COR-L47 (cell line): ENCODE measurements at places on chromosomes 2 and 18.

GRCh38 chr2:70954886-70955285, 19.2 kb downstream of the ATP6V1B1 start:
- DNase-seq: no peak

- no peak for DNase-seq
Measured at GRCh38 chr2:223950448-223951347, 5.6 kb upstream of the WDFY1 start.

DNA sequence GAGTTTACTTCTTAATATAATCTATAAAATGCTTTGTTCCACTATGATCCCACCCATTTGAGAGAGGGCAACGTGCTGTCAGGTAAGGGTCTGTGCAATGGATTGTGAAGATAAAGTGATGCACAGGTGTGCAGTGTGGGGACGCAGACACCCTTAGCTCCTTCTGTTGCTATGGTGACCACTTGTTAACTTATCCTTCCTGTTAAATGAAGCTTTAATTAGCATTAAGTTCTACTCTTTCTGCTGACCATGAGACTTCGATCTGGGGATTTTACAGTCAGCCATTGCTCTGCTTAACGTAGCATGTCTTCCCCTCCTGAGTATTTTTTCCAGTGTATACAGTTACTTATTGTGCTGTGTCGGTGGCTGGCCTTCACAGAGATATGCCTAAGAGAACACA, 23.1 kb upstream of the ALKAL2 start:
- no peak for DNase-seq

- DNase-seq: no peak
Measured at GRCh38 chr2:39503277-39503676, 66.2 kb upstream of the MAP4K3 start.

- DNase-seq: no peak
Measured at GRCh38 chr2:11787991-11788390, 41.6 kb downstream of the LPIN1 start.

DNA sequence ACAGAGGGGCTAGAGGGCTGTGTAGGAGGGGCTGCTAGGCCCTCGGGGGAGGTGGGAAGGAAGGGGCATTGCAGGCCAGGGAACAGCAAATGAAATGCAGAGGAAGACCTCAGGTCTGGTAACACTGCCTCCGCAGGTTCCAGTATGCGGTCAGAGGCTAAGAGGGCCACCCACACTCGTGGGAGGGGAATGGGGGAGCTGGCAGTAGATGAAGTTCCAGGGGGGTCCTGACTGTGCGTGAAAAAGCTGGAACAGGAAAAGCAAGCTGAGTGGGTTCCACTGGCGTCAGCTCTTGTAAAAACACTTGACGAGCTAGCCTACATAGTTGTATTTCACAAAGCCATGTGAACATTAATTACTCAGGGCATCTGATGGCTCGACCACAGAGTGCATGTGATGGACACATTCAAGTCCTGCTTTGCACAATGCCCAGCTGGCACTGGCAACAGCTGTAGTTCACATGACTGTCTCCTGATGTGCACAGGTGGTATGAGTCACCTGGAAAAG, 29.0 kb upstream of the PTPN4 start:
- DNase-seq: no peak

- no peak for DNase-seq
Measured at GRCh38 chr2:70939001-70939838, 3.5 kb downstream of the ATP6V1B1 start.

DNA sequence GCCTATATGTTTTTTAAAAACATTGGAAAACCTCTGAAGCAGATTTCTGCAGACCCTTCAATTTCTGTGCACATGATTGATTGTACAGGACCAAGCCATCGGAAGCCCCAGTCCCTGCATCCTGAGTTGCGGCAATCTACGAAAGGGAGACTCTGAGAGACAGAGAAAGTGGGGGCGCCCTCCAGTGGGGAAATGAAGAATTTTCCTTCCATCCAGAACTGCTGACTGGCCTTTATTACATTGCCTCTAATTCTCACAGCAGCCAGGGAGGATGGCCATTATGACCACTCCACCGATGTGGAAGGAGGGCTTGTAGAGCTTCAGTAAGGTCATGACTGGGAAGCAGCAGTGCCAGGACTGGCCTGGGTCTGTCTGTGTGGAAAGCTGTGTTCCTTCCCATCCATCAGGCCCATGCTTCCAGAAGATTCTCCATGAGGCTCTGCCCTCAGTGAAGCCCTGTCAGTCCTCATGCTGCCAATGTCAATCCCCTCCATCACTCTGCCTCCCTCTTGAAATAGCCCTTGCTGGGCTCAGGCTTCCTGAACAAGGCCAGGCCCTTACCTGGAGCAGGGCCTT, 20.0 kb upstream of the RESP18 start:
- peak; percentile 66 for DNase-seq

DNA sequence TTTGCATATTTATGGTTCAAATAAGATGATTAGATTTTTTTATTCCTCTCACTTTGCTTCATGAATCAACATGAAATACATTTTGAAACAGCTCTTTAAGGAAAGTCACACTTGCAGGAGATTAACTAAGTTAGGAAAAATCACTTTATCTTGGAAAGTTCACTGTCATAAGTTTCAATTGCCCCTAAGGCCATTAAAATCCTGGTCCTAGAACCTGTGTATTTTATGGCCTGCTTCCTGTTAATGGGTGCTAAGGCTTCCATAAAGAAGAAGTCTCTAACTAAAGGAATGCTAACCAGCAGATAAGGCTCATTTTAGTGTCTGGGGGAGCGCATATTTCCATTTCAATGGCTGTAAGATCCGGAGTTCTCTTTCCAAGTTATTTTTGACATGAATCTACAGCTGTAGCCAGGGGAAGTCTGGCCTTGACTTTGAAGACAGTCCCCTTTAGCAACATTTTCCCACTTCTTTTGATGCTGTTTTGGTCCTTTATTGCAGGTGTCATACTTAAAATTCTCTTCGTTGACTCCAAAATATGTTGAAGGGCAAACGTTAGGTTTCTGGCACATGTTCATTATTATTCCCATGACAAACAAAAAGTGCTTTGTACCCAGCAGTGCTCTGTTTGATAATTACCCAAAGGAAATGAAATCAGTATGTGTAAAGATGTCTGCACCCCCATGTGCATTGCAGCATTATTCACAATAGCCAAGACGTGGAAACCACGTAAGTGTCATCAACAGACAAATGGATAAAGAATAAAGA, 34.4 kb upstream of the SH3BP4 start:
- DNase-seq: no peak

DNA sequence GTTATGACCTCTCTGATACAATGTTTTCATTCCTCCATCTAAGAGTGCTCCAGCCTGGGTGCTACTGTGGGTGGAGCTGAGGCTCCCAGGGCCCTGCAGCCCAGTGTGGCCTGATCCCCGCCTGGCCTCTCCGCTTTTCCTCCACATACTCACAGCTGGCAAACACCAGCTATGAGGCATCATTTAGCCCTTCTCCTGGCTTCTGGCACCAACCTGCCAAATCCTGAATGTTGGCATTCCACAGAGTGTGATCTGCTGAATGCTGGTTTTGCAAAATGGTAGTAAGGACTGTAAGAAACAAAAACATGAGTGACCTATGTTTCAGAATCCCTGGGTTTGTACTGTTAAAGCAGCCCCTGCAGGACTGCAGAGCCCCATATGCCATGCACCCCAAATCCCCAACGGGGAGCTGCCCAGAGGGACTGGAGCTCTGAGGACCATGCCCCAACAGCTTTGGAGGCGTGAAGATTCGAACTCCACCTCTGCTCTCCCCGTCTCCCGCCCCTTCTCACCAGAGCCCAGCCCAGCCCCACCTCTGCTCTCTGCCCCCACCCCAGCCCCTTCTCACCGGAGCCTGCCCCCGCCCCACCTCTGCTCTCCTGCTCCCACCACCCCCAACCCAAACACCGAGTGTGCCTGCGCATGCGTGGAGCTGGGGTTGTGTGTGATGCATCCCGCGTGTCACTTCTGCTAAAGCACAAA, 4.2 kb downstream of the SLC66A2 start:
- DNase-seq: no peak

GRCh38 chr2:20595439-20596192, 55.3 kb downstream of the HS1BP3 start:
- DNase-seq: no peak

- no peak for DNase-seq
Measured at GRCh38 chr2:147294825-147295392, 549.9 kb upstream of the ACVR2A start.

GRCh38 chr18:6543330-6543908, 128.7 kb upstream of the L3MBTL4 start:
- DNase-seq: peak; percentile 62

DNA sequence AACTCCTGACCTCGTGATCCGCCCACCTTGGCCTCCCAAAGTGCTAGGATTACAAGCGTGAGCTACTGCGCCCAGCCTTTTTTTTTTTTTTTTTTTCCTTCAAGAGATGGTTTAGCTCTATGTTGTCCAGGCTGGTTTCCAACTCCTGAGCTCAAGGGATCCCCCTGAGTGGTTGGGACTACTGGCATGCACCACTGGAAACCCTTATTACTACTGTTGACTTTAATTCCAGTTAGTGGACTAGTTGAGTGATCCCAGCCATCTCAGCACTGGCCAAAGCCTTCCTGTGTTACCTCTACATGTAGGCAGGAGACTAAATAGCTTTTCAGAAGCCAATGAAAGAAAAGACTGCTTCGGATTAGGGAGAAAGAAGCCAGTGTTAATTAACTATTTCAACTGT, 8.1 kb upstream of the SSB start:
- no peak for DNase-seq

DNA sequence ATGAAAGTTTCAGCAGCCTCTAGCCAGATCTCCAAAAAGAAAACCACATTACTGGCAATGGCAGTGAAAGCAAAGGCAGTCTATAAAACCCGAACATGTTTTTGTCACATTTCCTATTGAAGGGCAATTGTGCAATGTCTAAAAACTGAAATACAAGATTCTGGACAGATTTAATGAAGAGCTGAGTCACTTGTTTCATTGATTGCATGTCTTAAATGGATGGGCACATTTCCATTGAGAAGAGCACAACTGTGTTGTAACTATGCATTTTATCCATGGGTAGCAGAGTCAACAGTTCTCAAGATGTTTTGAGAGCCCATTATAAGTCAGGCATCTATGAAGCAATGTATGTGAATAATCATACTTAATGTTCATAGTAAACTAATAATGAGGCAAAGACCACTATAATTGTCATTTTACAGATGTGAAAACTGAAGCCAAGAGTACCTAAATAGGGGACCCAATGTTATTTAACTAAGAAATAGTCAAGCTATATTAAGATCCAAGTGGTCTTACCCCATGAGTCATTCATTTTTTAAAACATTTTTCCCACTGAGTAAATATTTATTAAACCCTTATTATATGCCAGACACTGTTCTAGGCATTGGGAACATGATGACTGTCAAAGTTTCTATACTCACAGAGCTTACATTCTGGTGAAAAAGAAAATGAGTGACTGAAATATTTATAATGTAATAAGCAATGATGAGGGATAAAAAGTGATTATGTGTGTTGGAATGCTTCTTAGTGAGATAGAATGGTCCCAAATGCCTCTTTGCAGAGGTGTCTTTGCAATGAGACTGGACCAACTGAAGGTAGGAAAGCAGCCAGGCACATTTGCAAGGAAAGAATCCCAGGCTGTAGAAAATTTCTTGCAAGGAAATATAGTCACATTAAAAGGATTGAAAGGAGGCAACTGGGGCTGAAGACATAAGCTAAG, 818.9 kb upstream of the ACVR2A start:
- DNase-seq: no peak

DNA sequence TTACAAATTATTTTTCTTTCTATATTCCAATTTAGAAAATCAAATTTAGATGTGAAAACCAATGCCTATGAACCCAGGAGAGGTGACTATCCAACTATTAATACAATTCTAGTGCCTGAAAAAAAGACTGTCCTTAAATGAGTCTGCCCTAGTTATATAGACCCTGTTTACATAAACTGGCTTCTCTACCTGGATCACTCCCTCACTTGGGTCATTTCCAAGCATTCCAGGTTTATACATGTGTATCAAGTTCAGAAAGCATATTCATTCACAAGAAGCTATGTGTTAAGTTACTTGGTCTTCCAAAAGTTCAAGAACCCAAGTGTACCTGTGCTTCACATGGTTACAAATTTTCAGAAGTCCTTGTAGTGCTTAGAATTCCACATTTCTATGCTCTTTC, 8.3 kb downstream of the ZNF385B start:
- no peak for DNase-seq

DNA sequence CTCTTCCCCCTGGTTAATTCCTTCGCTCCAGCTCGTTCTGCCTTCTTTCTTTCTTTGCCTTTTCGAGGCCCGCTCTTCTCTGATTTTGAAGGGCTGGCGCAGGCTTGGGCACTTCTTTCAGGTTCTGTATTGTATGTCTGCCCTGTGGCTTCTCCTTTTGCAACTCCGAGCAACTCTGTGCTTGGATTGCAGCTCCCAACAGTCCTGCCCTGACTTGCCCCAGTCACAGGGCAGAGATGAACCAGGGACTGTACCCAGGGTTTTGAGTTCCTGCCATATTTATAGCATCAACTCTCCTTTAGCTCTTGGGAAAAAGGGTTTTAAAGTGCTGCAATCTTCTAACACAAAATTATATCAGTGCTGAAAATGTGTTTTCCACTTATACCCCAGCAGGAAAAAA, 31.1 kb upstream of the CD8A start:
- DNase-seq: no peak

DNA sequence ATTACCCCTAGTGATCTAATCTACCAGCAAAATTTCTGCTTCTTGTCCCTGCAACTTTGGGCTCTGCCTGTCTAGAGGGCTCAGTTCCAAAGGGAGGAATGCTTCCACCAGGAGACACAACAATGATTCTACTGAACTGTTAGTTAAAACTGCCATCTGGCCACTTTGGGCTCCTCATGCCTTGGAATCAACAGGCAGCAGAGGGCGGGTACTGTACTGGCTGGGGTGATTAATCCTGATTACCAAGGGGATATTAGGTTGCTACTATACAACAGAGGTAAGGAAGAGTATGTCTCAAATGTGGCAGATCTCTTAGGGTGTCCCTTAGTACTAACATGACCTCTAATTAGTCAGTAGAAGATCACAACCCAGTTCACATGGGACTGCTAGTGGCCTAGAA, 21.4 kb downstream of the HADHA start:
- no peak for DNase-seq

- DNase-seq: no peak
Measured at GRCh38 chr2:146068051-146068450, 1548.1 kb upstream of the ZEB2 start.

DNA sequence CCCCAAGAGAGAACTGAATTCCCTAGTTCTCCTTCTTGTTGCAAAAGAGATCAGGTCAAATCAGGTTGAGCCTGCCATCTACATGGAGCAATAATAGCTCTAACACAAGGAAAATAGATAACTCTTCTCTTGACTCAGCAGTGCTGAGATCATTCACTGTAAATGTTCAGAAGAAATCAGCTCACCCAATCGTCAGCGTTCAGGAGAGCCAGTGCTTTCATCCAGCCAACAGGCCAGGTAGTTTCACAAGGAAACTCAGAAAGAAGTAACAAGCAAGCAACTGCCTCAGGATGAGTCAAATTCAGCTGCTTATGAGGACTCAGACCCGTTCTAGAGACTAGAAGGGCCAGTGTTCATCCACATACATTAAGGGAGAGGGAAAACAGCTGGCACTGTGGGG, 5.9 kb downstream of the LMAN2L start:
- no peak for DNase-seq

- no peak for DNase-seq
Measured at GRCh38 chr2:18611604-18612003, 22.2 kb upstream of the NT5C1B start.
